ENCODE measurements at places on chromosomes 11 and 22.

- no peak for DNase-seq
Observed at GRCh38 chr11:9529334-9529650, 44.2 kb upstream of the WEE1 start.

DNA sequence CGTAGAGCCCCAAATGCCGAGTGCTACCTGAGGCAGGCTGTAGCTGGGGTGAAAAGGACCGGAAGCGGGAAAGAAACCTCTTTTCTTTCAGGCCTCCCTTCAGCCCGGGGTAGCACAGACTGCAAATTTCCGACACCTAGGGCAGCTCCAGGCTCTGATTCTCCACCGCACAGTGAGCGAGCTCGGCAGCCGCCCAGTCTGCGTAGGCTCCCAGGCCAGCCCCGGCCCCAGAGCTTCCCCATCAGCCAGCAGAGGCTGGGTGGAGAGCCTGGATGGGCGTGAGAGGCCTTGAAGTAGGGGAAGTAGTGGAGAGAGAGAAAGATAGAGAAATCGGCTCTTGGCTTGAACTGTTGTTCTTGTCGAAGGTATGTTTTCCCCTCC lies 9.3 kb upstream of the PAX6 start:
- no peak for DNase-seq

- no peak for DNase-seq
Observed at GRCh38 chr11:109140857-109141515, 281.0 kb upstream of the C11orf87 start.

DNA sequence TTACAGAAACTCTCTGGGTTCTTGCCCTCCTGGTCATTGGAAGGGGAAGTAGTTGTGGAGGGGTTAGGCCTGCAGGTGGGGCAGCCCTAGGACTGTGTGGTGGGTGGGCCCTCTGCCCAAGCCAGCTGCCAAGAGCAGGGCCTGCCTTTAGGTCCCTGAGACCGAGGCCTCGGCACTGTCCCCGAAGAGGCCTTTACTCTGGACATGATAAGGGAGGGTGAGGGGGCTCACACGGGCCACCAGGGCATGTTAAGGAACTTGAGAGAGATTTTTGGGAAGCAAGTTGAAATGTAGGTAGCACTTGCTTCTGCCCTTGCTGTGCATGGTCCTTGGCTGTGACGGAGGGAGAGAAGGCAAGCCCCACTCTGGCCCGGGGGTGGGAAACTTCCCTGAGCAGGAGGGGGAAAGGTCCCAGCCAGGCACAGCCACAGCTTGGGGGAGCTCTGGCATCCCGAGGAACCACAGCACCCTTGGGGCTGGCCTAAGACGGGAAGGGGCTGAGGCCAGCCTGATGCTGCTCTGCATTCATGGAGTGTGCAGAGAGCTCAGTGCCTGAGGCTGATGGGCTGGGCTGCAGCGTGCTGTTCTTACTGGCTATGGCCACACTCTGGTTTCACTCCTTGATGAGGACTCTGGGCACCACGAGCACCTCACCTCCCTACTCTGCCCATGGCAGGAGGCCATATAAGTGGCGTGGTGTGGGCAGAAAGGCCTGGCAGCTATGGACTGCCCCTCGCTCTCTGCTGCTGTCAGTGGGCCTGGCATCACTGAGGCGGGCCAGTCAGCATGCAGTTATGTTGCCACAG lies 7.8 kb upstream of the RANBP1 start:
- no peak for DNase-seq

DNA sequence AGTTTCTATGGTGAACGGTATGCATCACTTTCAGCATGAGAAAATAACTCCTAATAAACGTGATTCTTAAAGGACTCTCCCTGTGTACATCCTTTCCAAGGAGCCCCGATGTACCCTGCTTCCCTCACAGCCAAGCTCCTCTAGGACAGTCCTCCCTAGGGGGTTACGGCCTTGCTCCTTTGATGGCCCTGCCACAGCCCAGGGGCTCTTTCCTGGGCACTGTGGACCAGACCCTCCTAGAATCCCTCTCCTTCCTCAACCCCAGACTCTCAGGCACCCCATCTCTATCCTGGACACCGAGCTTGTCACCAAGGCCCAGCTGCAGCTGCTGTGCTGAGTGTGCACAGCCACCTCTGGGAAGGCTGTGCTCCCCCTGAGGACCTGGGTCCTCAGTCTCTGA lies 3.9 kb upstream of the SAMM50 start:
- DNase-seq: no peak

GRCh38 chr11:100683126-100683525 lies 4.0 kb upstream of the ARHGAP42 start:
- no peak for DNase-seq

DNA sequence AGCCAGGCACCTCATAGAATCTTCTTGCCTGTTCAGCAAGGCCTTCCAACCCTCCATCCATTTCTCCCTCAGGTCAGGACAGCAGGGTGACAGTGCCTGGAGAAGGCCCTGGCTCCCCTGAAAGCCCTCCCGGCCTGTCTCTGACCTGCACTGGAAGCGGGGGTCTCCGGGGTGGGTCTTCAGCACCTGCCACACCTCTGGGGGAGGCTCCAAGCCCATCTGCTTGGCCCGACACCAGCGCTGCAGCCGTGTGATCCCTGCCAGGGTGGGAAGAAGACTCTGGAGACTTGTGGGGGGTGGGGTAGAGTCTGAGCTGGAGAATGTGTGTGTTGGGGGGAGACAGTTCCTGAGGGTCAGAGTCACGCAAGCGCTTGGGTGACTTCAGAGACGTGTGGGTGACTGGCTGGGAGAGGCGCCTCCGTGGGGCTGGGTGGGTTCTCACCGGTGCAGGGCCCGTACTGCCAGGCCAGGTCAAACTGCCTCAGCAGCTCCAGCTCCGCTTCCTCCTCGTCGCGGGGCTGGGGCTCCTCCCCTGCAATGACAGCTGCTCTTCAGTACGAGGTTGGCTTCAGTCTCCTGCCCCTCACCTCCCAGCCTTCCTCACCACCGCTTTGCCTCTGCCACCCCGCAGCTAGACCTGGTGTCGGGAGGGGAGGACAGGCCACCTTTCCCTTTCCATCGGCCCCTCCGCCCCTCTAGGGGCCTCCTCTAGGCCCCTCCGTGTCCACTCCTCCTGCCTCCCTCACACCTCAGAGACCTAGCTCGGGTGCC lies 615 bp downstream of the POLD4 start:
- DNase-seq: no peak

DNA sequence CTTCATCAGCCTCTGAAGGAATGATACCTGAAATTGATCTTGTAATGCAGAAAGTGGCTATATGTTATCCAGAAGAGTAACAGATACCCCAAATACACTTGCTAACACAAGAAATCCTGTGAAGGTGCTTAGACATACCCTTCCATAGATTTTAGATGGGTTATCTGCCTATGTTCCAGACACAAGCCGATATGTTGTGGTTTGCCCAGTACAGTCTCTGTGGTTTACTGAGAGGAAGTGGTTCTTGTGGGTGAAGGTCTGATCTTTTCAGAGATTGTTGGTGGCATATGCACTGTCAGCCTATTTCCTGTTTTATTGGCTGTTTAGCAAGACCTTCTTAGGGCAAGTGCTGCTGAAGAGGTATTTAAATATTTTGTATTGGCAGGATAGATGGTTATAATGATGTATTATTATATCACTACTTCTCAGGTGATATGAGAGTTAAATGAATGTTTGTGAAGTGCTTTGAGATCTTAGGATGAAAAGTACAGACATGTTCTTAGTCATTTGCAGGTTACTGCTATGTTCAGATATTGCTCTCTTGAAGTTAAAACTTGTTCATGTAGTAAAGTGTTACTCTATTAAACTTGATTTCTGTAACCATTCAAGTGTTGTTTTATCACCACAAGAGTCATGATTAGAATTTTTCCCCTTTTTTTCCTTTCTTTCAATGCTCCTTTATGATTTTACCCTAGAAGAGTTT lies 8.2 kb downstream of the ARHGEF12 start:
- DNase-seq: no peak

GRCh38 chr11:75867778-75868374 lies 52.9 kb downstream of the UVRAG start:
- peak; percentile 11 for DNase-seq

DNA sequence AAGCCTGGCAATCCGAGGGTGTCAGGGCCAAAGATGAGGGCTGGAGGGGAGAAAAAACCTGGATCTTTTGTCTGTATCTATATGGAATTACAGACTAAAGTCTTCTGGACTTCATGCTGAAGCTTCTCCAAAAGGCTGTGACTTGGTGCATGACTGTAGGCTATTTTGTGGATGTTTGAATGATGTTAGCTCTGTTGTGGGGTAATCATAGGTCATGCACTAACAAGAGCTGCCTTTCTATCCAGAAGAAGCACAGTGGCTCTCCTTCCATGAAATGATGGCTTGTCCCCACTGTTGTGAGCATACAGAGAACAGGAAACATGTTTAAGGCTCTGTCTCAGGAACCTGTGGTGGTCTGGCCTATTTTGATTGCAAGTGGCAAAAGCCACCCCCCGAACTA lies 263.3 kb upstream of the PLET1 start:
- DNase-seq: no peak

DNA sequence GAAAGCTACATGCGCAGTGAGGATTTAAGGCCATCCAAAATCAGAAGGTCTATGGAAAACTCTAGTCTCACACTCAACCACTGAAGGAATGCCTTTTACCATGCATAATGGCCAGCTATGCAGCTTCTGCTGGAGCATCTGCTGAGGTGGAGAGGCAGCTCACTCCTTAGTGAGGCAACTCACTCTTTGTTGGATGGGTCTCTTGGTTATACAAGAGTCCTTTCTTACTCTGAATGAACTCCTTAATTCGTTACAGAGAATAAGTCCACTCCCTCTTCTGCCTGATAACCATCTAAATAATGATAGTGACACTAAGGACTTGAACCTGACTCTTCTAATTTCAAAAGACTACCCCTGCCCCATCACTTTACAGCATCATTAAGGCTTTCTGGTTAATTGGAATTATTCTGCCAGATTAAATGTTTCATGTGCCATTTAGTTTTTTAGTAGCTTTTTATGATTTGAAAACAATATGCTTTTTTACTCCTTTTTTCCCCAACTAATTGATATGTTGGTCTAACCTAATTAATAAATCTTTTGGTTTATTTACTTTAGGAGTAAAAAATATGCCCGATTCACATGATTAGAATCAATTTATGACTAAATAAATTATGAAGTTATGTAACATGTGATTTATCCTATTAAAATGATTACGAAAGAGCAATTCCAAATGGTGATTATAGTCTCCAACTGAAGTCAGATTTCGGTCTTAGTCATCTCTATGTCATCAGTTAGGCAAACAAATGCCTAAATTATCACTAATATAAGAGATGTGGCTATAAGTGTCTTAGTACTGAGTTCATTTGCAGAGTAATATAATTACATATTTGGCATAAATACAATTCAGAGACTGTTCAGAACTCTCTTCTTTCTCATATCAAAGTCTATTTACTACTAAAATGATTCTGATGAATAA lies 286.7 kb upstream of the CCDC90B start:
- DNase-seq: no peak

DNA sequence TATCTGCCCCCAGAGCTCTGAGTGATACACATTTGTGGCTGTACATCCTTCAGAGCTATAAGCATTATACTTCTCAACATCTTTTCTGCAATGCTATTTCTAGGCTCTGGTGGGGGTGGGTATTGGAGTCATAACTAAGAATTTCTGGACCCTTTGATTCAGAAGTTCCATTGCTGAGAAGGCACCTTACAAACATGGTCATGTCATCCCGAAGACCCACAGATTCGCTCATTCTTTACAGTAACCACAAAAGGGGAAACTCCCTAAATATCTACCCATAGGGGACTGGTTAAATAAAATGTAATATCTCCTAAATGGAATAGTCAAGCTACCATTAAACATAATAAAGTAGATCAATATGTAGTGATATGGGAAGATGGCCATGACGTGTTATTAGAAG lies 98.8 kb downstream of the PRR5L start:
- DNase-seq: no peak

GRCh38 chr11:123318623-123319022 lies 111.4 kb upstream of the GRAMD1B start:
- DNase-seq: no peak

- no peak for DNase-seq
Observed at GRCh38 chr22:49278340-49278739, 549.3 kb downstream of the BRD1 start.

GRCh38 chr11:47918882-47919495 lies 61.4 kb upstream of the PTPRJ start:
- DNase-seq: no peak

DNA sequence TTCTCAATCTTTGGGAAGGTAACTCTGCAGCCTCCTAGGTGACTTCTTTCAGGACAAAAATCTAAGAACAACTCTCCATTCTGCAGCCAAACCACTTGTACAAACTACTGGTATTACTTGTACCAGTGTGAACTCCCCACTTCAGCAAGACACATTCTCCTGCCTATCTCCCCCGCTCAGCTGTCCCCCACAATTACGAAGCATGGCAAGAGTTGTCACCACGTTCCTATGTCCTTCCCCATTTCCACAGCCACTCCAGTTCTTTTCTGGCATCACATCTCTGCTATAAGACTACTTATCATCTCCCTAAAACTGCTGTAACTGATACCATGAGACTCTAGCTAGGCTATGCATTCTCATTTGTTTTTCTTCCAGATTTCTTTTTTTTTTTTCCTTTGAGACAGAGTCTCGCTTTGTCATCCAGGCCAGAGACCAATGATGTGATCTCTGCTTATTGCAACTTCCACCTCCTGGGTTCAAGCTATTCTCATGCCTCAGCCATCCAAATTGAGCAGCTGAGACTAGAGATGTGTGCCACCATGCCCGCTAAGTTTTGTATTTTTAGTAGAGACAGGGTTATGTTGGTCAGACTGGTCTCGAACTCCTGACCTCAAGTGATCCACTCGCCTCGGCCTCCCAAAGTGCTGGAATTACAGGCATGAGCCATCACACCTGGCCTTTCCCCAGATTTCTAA lies 71.9 kb upstream of the CDON start:
- DNase-seq: no peak

DNA sequence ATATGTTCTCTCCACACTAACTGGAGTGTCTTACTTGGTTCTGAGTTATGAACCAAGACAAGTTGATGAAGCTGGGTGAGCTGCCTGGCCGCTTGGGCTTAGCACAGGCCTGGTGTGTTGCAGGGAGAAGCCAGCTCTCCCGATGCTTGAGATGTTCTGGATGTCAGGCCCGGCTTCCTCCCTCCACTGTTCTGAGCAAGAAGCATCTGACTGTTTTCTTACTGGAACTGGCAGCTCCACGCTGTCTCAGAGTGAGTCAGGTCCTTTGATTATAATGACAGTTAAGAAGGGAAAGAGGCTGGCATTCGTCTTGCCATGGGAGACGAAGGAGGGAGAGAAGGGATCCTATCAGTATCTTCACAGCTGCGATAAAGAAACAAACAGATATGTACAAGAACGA lies 46.5 kb upstream of the CRTAM start:
- DNase-seq: no peak

GRCh38 chr11:65425105-65425970 lies 2.7 kb downstream of the NEAT1 start:
- peak; percentile 68 for DNase-seq

- no peak for DNase-seq
Observed at GRCh38 chr22:40120848-40121247, 56.9 kb upstream of the TNRC6B start.
